ENCODE measurements at places on chromosomes 2 and 18.

- no peak for DNase-seq
These were observed 205.1 kb upstream of the NRP2 start for GRCh38 chr2:205477016-205477705.

DNA sequence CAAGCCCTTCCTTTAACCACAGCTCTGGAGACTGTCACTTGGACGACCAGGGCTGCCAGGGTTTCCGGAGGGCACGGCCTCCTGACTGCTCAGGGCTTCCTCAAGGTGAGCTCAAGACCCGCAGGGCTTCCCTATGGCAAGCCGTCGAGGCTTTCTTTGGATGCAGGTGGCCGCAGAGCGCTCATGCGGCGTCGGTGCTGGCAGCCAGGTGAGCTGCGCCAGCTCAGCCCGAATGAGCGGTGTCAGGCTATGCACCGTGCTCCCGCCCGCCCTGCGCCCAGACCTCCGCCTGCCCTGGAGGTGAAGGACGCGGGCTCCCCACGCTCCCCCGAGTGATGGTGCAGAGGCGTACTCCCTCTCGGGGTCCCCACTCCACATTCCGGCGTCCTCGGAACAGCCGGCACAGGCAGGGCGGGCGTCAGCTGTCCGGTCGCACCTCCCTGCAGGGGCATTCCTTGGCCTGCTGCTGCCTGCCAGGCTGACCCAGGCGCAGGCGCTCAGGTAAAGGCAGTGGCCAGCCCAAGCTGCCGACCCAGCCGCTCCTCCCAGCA lies 20.8 kb upstream of the TUBB6 start:
- DNase-seq = no peak

DNA sequence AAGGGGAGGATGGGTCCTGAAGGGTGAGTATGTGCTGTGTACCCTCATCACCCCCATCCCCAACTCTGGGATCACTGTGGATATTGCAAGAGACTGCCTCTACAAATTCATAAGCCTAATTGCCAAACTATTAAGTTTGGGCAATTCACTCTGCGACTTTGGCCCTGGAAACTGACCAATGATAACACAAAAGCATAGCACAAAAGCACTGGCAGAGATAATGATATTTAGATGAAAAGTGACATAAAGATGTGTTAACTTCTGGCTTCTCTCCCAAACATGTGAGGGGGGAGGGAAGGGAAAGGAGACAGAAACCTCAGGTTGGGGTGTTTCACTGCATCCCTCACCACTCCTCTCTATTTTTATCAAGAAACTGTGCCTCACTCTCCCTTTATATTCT lies 150.3 kb downstream of the SATB2 start:
- DNase-seq = no peak

- peak; percentile 5 for DNase-seq
These were observed 42.2 kb upstream of the SMAD7 start for GRCh38 chr18:48992791-48993555.

Data from nucleus accumbens (tissue), 56 donors.